ENCODE measurements at places on chromosomes 4 and X.

- DNase-seq, result peak; percentile 27
These were observed 23.1 kb downstream of the ACSL1 start for GRCh38 chr4:184802697-184803015.

DNA sequence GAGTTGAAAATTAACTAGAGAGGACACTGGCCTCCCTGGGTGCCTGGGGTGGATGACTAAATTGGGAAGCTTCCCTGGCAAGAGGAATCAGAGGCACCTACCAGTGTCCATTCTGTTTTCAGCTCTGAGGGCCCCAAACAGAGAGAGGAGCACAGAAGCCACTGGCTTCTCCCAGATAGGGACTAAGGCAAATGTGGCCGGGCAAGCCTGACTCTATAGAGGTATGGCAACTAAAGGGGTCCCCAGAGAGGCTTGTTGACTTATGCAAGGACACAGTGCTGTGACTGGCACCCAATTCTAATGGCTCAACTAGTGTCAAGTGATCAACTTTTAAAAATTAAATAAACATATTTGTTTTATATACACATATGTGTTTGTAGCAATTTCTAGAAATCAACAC is 17.2 kb downstream of the TRPC3 start:
- DNase-seq, result no peak

- no peak for DNase-seq
These were observed 2.7 kb downstream of the RASL11B start for GRCh38 chr4:52864793-52865192.

GRCh38 chr4:1216076-1216614 is 32.8 kb downstream of the CTBP1 start:
- no peak for DNase-seq

GRCh38 chr4:53967986-53968385 is 96.4 kb downstream of the CHIC2 start:
- peak; percentile 60 for DNase-seq

DNA sequence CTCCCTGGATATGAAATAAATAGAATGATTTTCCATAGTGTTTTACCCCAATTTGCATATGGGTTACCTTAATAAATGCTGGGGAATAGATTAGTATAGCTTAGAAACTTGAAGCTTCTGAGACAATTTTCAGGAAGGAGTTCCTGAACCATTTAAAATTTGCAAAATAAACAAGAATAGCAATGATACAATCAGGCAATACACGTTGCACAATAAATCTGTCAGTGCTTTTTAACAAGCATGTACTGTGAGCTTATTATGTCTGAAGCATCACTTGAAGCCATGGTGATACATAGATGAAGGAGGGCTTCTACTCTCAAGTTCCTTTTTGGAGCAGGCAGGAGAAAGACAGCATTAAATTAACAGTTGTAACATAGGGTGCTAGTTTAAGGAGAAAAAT is 84.2 kb upstream of the WDFY3 start:
- no peak for DNase-seq

- no peak for DNase-seq
These were observed 12.7 kb downstream of the ARMCX6 start for GRCh38 chrX:101605146-101605545.

- no peak for DNase-seq
These were observed 10.2 kb upstream of the CDKN2AIP start for GRCh38 chr4:183434264-183434663.

- DNase-seq, result peak; percentile 43
These were observed 62.3 kb upstream of the TLL1 start for GRCh38 chr4:165810726-165811125.

DNA sequence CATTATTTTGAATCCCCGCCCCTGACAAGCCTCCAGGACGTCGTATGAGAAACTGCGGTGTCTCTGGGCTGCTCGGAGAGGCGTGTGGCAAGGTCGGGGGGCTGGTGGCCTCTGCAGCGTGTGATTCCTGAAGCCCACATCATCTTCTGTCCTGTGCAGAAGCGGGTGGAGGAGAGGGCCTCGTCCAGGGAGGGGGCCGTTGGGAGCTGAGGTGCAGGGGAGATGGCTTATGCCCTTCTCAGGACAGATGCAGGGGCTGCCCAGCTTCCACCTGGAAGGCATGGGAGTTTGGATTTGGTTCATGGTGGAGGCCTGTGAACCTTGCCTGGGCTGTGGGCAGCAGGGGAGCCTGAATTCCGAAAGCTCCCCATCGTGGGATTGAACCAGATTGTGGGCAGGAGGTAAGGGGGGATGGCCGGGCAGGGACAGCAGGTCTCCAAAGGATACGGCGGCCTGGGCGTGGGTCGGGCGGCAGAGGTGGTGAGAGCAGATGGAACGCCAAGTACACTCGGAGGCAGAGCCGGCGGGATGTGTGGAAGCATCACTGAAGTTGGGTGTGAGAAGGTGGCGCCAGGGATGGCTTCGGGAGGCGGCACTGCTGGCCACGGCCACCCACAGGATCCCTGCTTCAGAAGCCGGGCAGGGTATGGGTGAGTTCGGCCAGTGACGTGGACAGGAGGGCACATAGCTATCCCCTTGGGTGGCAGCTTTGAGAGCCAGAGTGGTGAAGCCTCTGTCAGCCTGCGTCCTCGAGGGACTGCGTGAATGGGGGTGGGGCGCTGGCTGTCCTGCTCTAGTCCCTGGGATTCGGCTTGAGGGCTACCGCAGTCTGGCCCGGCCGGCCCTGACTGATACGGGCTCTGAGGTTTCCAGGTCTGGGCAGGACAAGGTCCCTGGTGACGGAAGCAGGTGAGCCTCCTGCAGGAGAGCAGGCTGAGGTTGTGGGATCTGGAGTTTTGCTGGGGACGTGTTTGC is 76.3 kb upstream of the ADRA2C start:
- DNase-seq, result no peak

GRCh38 chr4:114384629-114385028 is 214.0 kb upstream of the UGT8 start:
- DNase-seq, result peak; percentile 71

DNA sequence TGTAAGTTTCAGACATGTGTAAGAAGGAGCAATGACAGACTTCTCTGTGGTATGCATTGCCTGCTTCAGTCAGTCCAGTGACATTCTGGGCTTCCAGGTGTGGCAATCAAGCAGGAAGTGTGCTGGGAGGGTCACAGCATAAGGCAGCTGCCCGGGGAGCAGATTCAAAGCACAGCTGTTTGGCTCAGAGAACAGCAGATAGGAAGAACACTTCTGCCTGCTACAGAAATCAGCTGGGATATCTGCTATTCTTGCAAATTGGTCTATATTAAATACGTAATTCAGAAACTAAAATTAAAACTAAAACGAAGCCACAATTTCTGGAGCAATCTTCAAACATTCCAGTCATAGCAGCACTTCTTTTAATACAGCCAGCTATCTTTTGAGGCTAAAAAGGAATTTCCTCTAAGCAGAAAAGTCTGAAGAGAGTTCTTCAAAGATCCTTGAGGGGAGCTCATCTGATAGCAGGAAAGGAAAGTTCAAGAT is 47.5 kb upstream of the GALNT7 start:
- DNase-seq, result no peak

DNA sequence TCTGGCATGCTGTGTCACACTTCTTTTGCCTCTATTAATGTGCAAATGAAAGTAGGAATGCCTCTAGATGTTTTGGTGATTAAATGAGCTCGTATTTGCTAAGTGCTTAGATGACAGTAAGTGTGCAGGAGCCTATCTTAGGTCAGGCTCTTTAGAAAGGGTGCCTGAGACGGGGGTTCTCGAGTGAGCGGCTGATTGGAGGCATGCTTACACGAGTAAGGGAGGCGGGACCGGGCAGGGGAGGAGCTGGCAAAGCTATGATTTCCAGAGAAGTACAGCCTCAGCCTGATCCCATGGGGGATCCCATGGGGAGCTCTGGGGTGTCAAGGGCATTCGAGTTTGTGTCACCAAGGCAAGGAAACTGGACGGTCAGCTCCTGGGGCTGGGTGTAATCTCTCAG is 44.8 kb downstream of the CLDN34 start:
- DNase-seq, result no peak

GRCh38 chr4:86358257-86358656 is 1.6 kb downstream of the MAPK10 start:
- DNase-seq, result no peak

DNA sequence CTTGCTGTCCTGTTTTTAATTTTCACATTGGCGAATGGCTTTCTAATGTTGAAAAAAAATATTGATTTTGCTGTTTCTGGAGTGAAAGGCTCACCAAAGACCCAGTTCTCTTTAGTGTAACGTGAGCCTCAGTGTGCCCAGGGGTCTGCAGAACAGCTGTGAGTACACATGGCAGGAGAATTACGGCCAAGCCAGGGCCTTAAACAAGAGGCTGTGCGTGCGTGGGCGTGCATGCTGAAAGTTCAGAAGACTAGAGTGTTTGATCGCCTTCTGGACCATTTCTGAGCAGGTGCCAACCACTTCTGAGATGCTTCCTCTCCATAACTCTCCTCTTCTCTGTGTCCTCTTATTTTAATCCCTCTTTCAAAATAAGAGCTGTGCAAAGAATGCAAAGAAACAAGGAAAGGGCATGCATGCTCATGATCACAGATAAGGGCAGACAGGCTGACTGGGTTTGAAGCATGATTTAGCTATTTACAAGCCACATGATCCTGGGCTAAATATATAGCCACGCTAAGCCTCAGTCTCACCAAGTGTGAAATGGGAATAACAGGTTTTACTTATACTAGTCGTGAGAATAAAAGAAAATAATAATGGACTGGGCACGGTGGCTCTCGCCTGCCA is 9.9 kb downstream of the PHEX start:
- no peak for DNase-seq

DNA sequence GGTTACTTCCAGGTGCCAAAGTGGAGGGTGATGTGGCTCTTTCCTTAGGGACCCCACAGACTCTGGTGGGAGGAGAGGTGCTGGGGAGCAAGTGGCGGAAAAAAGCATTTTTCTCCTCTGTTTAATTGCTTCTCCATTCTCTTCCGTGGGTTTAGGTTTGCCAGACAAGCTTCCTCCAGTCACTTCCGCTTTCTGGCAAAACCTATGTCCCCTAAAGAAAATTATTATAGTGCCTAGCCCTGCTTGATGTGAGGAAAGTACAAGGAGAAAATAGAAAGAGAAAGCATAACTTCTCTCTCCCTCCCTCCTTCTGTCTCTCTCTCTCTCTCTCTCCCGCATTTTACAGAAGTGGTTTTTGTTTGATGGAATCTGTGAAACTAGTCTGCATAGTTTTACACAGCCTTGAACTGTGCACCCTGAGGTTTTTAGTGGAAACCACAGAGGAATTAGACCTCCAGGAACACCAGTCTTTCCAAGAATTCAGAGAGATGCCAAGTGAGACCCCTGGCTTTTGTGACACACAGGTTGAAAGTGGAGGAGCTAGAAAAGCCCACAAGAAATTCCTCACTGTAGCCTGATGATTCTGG is 231.1 kb upstream of the ANXA3 start:
- DNase-seq, result no peak

DNA sequence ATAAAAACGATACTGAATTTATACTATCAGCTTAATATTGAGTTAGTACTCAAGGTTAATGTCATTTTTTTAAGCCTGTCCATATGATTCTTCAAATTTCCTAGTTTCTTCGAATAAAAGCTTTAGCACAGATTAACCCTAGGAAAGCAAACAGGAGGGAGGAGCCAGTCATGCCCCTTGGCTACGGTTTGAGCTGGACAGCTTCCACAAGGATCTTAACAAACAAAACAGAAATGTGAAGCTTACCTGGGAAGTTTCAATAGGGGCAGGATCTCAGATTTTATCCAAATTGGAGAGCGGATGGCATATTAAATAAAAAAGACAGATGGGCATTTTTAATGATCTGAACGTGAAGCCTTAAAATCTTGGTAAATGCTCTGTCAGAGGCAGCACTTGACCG is 2.3 kb downstream of the NWD2 start:
- DNase-seq, result no peak

GRCh38 chr4:161680146-161680545 is 483.7 kb downstream of the FSTL5 start:
- no peak for DNase-seq

DNA sequence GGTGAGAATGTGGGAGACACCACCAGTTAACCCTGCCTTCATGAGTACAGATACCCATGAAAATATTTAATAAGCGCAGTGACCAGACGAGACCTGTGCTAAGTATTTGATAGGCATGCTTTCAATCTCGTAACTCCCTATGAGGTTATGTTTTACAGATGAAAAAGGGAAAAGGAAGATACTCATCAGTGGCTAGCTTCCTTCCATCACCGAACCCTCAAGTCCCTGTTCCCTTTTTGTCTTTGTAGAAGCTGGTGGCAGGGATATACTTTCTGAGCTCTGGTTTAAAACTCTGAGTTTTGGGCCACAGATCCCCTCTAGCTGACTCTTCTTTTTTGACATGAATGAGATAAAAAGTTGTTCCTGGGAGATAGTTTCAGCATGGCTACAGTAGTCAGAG is 26.3 kb downstream of the AFF1 start:
- no peak for DNase-seq

DNA sequence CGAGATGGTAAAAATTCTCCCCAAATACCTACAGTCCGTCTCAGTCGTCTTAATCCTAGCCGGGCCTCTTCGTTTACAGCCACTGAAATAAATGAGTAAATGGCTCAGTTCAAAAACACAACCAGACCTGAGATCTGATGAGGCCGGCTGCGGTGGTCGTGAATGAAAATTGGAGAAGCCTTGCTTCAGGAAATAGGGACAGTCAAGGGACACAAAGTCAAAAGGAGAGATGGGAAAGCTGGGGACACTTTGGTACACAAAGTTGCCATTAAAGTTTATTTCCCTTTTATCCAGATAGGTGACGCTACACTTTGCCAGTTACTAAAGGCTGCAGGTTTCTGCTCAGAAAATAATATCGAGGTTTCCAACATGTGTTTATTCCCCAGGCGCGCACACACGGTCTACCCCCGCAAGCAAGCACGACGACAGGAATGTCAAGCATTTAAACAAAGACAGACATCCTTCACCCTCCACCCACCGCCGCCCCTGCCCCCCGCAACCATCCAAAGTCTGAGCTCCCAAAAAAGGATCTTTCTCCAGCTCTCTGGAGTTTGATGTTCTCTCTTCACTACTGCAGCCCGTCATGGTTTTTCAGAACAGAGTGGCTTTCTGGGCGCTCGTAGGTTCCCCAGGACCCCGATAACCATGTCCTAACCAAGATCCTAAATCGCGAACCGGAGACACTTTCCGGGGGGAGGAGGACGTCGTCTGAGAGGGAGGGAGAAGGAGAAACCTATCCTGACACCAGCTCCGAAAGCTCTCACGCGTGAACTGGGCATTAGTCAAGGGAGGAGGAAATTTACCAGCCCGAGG is 1.3 kb upstream of the PCDH7 start:
- peak; percentile 28 for DNase-seq

GRCh38 chr4:145936997-145937901 is 1.4 kb downstream of the ZNF827 start:
- peak; percentile 58 for DNase-seq

DNA sequence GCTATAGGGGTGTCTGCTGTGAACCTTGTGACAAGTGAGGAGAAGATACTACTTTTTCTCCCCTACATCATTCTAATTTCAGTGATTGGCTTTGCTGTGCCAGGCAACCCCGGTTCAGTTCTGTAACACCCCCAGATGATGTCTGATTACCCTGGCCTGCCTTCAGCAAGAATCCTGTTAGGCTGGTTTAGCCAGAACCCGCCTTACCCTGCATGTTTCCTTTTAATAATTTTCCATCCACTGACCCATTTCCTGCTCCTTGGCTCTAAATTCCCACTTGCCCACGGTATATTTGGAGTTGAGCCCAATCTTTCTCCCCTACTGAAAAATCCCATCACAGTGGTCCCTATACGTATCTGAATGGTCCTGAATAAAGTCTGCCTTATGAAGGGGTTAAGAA is 46.5 kb upstream of the HPSE start:
- no peak for DNase-seq

- DNase-seq, result no peak
These were observed 480.1 kb upstream of the GALNT7 start for GRCh38 chr4:172688534-172688933.

GRCh38 chr4:24840826-24841543 is 45.6 kb downstream of the SOD3 start:
- no peak for DNase-seq

Measured in fibroblast of mammary gland (primary cell).